AG04450 (cell line): ENCODE measurements at places on chromosomes 16 and 17.

DNA sequence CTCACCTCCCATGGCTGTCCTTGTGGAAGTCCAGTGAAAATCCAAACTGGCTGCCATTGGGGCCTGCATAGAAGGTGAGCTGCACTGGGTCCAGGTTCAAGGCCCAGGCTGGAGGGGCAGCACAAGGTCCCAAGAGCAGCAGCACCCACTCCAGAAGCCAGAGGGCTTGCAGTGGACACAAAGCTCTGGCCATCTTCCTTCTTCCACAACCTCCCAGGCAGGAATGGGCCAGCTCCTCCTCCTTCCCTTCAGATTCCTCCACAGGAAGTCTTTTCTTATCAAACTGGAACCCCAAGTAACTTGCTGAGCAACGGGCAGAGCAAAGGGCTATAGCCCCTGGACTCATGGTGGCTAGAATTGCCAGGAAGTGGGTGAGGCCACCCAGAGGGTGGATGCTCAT is at the start of gene ITGA2B:
Gene ITGA2B, minus strand, starts transcription at position 369 of the 400 bp plus-strand sequence. Its CDS starts 176 bp downstream, at position 193.
- DNase-seq, result no peak

DNA sequence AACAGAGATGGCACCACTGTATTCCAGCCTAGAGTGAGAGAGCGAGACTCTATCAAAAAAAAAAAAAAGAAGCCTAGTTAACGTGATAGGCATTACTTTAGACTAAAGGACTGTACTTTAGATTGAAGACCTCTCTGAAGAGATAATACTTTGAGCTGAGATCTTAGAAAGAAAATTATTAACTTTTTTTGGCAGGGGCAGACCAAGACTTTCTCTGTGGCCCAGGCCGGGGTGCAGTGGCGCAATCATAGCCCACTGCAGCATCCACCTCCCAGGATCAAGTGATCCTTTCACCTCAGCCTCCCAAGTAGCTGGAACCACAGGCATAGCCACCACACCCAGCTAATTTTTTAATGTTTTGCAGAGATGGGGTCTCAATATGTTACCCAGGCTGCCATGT is 75.7 kb upstream of the TNRC6A start:
- no peak for DNase-seq

- no peak for DNase-seq
Measured at GRCh38 chr17:75417054-75417580, 11.6 kb upstream of the GRB2 start.

DNA sequence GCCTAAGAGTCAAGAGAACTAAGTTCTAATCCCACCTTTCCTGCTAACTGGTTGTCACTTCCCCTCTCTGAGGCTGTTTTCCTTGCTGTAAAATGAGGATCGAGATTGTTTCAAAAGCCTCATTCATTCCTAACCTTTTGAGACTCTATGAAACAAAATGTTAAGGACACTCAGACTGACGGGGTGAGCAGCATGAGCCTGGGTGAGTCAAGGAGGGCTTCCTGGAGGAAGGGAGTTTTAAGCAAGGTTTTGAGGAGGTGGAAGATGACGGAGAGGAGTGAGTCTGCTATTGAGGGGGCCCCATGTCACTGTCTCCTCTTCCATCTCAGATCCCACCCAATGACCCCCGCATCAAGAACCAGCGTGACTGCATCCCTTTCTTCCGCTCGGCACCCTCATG is 4.1 kb downstream of the EPX start:
- no peak for DNase-seq

DNA sequence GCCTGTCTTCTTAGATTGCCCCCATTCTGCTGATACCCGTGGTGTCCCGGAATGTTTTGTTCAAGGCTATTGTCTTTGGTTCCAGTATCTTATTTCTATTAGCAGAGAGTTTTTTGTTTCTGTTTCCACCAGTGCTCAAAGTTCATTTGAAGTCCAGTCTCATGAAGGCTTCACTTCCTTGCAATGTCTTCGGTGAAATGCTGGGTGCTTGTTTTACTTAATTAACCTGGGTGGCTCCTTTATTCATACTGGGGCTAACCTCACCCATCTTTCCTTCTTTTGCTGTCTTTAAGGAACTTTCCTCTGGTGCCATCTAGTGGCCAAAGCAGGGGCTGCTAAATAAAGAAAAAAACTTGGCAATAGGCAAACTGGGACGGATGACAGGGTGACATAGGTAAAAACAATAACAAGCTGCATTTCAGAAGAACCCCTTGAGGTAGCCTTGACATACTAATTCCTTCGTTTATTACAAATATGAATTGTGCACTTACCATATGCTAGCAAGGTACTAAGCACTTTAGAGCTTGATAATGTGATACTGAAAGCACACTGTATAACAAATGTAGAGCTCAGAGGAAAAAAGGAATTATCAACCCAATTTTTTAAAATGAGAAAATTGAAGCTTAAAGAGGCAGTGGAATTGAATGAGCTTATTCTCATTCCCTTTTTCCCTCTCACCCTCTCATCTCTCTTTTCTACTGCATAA is 2.8 kb upstream of the SMIM36 start:
- peak; percentile 30 for DNase-seq

- DNase-seq, result no peak
Measured at GRCh38 chr16:22614271-22614947, 103.7 kb downstream of the NPIPB5 start.

DNA sequence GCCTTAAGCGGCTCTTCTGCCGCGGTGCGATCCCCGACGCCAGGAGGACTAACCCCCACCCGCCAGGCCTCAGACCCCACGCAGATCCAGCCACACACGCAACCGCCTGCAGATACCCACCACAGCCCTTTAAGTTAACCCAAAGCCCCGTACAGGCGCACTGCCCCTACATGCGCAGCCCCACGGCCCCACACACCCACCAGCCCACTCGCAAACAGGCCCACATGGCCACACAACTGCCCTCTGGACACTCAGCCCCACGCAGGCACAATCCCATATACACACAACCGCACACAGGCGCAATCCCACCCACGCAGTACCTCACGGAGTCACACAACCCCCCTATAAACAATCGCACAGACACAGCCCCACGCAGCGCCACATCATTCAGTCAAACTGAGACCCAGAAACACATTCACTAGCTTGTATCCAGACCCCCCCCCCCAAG is 41.7 kb downstream of the RAI1 start:
- no peak for DNase-seq

DNA sequence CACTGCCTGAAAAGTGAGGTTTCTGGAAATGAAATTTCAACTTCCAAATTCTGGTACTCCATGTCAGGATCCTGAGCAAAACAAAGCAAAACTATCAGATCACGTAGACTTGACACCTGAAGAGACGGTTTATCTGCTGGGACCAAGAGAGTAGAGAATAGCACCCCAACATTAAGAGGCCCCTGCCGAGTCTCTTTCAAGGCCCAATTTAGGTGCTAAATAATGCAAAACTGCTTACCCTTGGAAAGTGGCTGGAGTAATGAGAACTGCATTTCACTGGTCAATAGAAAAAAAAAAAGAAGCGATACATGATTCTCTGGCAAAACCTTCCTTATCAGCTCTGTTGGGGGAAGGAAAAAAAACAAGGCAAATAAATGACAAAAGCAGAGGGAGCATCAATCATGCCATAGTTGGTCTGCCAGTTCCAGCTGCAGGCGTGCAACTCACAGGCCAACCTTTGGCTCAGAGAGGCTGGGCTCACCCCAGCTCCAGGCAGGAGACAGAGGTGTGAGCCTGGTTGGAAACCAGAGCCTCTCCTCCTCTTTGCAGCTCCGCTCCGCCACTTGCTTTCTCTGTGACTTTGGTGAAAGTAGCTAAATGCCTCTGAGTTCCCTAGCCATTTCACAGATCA is 595.2 kb downstream of the TOX3 start:
- no peak for DNase-seq

DNA sequence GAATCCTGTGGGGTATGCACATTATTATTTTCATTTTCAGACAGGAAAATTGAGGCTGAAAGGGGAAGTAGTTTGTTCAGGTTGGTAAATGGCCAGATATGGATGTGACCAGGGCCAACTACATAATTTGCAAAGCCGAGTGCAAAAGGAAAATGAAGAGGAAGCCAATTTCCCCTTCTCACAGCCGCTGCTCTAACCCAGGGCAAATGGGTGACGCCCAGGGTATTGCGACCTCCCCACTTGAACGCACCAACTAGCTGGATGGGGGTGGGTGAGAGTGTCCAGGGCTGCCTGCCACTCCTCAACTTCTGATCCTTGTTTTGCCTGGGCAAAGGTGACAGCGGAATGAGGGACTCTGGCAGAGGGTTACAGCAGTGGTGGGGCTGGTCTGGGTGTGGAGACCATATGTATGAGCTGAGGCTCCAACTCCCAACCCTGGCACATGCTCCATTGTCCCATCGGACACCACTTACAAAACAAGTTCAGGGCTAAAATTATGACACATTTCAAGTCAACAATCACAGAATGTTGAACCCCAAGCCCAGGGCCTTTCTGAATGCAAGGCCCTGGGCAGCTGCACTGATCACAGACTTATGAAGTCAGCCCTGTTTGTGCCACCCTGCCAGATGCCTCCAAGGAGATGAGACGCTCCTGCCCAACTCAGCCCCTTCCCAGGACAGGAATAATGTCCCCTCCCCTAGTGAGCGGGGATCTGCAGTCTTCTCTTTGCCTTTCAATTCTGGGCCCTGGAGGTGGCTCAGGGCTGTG is 1.7 kb downstream of the ANKRD40CL start:
- no peak for DNase-seq

- no peak for DNase-seq
Measured at GRCh38 chr17:70621566-70621965, 452.2 kb downstream of the KCNJ2 start.

DNA sequence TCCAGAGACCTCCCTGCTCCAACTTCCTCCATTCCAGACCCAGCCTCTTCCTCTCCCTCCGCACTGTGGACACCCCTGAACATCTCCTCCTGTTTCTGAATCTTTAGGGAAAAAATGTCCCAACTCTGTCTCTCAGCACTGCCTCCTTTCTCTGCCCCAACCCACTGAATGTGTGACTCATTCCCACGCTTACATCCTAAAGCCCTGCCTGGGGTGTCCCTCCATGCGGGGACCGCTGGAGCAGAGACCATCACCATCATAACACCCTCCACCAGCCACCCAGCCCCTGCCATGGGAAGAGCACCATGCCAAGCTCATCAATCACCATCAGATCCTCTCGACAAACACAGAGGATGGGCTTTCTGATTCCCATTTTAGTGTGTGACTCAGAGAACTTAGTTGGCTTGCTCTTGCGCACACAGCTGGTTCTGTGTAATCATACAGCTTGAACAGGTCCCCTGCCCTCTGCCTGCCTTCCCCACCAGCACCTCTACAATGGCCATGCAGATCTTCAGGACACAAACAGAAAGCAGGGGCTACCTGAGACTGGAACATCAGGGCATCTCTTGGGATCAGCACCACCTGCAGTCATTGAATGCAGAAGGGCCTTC is 10.7 kb downstream of the RPRML start:
- no peak for DNase-seq
